SW 1271 (cell line): ENCODE measurements at places on chromosomes 16 and 17.

- DNase-seq = no peak
These were observed 21.0 kb downstream of the ATPAF2 start for GRCh38 chr17:18017958-18018357.

DNA sequence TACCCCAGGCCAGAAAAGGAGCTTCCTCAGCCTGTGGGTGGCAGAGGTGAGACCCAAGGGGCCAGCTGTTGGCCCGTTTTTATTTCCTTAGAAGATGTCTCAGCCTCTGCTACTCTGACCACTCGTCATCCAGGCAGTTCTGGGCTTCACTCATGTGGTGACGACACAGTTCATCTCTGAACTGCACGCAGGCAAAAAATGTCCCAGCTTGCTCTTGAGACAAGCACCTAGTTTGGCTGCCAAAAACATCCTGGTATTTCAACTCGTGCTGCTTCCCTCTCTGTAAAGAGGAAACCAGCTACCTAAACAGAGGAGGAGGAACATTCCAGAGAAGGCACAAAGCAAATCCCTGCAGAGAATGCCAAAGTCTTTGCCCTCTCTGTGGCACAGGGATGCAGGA, 125.7 kb downstream of the XYLT1 start:
- DNase-seq = no peak

DNA sequence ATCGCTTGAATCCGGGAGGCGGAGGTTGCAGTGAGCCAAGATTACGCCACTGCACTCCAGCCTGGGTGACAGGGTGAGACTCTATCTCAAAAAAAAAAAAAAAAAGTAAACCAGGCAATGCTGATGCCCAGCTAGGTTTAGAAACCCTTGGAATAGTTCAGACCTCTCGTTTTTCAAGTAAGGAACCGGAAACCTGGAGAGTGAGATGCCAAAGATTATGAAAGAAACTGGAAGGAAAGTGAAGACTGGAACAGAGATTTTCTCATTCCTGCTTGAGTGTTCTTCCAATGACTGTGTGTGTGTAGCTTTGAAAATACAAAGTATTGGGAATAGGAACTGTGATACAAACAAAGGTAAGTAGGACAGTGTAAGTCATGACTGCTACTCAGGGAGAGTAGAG, 35.7 kb downstream of the MYH3 start:
- no peak for DNase-seq

- no peak for DNase-seq
These were observed 119.5 kb downstream of the AATF start for GRCh38 chr17:37068266-37068665.

- no peak for DNase-seq
These were observed 6.3 kb downstream of the E4F1 start for GRCh38 chr16:2229632-2230250.
